ENCODE measurements at places on chromosomes 6 and 20.

DNA sequence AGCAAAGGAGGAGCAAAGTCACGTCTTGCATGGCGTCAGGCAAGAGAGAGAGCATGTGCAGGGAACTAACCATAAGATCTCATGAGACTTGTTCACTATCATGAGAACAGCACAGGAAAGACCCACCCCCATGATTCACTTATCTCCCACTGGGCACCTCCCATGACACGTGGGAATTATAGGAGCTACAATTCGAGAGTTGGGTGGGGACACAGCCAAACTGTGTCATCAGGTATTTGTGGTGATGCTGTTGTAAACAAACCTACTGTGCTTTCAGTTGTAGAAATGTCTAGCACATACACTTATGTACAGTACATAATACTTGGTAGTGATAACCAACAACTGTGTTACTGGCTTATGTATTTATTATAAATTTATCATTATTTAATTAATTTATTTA is 128.3 kb downstream of the UTRN start:
- DNase-seq = no peak

- DNase-seq = no peak
Measured at GRCh38 chr6:155110721-155111120, 115.6 kb downstream of the TIAM2 start.

GRCh38 chr6:70593118-70593486 is 26.4 kb downstream of the SDHAF4 start:
- no peak for DNase-seq

DNA sequence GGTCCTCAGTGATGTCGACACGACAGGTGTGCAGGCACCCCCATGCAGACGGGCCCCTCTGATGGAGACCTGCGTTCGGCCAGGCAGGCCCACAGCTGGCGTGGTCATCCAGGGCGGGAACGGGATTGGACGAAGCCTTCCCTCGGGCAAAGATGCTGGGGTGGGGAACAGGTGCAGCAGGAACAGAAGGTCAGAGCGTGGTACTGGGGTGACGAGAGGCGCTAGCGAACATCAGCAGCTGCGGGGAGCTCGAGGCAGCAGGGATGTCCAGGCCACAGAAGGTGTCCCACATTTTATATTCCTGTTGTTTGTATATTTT is 96.2 kb downstream of the SLC22A23 start:
- DNase-seq = no peak

DNA sequence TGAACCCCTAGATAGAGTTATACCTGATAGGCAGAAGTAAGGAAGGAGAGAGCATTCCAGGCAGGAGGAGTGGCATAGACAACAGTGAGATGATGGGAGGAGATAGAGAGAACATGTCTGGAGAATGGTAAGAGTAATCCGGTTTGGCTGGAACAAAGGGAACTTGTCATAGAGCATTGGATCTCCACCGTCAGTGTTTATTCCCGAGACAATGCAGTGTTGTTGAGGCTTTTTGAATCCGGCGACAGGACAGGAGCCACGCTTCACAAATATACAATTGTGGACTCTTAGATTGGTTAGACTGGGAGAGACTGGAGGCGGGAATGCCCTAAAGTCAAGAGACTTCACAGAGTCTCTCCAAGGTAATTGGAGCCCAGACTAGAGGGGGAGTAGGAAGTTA is 119.8 kb downstream of the ANKS1A start:
- no peak for DNase-seq

- no peak for DNase-seq
Measured at GRCh38 chr20:50578061-50578777, 68.0 kb downstream of the PTPN1 start.

GRCh38 chr6:140079328-140079727 is 704.9 kb upstream of the CITED2 start:
- DNase-seq = no peak

DNA sequence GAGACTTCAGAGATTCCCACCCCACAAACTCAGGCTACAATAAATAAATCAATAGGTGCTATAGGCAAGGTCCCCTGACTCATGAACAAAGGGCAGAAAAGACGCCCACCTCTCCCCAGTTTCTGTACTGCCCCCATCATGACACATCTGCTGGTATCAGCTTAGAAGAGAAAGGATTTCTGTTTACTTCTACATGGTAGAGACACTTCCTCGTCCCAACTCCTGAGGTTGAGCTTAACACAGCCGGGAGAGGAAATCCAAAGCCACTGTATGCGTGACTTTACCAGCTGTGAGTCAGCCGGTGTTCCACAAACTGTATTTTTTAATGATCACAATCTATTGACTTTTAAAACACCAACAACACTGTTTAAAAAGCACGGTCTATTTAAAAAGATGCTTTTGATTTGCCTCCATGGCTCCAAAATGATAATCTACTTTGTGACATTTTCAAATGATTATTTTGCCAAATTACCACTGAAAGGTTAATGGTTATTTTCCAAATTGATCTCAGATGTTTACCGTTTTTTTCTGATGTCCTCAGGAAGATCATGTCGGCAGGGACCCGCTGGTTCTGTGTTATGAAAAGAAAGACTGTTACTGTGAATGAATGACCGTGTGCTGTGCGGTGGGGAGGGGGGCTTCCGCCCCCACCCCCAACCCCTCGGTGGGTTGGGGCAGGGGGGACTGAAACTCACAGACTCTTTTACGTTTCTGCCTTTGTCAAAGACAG is 72.5 kb downstream of the ATP9A start:
- no peak for DNase-seq

- no peak for DNase-seq
Measured at GRCh38 chr20:48585061-48585870, 242.5 kb downstream of the PREX1 start.

DNA sequence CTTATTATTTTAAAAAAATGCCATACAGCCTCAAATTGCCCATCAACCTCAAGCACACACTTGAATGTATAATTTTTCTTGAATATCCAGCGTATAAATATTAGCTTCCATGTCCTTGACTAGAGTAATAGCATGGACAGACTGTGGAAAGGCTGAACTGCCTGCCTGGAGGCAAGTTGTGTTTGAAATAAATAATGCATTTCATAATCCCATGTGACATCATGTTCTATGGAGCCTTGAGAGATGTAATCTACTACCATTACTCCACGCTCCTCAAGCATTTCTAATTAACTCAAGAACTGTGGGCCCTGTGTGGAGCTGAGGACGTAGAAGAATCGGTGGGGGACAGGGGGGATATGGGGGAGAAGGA is 94.2 kb downstream of the CDS2 start:
- no peak for DNase-seq

- DNase-seq = no peak
Measured at GRCh38 chr20:35065181-35065580, 27.4 kb downstream of the TRPC4AP start.

- no peak for DNase-seq
Measured at GRCh38 chr6:110556317-110557110, 80.1 kb upstream of the SLC22A16 start.

DNA sequence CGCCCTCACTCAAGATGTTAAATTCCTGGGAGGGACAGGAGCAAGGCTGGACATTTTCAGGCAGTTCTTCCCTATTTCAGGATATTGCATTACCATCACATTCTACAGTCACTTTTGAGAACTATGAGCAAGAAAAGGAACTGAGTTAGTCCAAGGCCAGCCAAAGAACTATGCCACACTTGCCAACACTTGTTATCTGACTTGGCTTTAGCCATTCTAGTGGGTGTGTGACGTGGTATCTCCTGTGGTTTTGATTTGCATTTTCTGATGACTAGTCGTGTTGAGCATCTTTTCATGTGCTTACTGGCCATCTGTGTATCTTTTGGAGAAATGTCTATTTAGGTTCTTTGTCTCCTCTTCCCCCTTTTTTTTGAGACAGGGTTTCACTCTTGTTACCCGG is 12.0 kb downstream of the XRN2 start:
- no peak for DNase-seq

DNA sequence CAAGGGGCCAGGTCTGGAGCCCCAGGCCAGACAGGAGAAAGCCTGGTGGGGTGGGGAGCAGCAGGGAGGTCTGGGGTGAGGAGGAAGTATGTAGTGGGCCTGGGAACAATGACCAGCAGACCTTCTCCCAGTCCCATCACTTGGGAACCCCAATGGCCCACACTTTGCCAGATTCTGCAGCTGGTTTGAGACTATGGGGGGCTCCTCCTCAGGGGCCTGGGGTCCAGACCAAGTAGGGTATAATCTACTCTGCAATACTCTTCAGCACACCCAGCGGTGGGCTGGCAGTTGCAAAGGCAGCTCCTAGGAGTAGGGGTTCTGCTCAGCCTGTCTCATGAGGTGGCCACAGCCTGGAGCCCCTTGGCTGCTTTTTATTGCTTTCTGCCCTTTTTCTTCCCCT is 52.8 kb downstream of the NPEPL1 start:
- DNase-seq = no peak

DNA sequence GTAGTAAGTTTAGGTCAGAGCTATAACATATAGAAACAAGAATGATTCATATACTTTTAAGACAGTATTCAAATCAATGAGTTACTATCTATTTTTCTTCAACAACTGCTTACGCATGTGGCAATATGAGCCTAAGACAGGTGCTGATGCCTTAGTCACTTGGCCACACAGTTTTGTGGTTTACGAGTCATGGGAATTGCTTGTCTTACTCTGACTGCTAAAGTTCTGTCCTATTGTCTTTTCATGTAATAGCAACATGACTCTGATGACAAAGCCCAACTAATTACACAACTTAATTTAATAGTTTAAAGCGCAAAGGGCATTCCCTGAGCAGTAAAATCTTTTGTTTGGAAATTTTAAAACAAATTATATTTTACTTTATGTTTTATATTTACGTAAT is 159.3 kb upstream of the CENPW start:
- no peak for DNase-seq

DNA sequence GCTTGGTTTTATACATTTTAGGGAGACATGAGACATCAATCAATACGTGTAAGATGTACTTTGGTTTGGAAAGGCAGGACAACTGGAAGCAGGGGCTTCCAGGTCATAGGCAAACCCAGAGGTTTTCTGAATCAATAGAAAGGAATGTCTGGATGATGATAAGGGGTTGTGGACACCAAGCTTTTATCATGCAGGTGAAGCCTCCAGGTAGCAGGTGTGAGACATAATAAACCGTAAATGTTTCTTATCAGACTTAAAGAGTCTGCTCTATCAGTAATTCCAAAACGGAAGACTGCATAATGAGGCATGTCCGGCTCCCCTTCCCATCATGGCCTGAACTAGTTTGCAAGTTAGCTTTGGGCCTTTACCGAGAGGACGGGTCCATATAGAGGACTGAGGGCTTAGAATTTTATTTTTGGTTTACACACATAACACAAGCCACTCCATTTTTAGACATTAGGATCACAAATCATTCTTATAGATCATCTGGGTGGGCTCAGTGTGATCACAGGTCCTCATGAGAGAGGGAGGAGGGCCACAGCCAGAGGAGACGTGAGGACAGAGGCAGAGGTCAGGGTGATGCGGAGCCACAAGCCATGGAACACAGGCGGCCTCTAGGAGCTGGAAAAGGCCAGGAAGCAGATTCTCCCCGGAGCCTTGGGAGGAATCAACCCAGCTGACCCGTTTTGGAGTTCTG is 10.7 kb upstream of the SERPINB9 start:
- DNase-seq = no peak

DNA sequence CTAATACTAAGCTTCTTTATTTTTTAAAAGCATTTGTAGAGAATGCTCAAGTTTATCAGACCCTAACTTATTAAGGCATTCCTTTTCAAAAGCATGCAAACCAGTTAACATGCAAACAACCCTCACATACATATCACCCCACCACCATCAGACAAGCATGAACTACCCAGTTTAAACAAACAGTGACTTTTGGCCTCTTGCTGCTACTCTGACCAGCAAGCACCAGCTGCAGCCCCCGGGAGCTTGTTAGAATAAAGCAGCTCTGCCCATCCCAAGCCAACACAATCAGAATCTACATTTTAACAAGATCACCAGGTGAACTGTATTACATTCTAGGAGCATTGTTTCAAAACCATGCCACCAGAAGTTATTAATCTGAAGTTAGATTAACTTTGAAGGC is 5.9 kb upstream of the NUP153 start:
- DNase-seq = no peak

GRCh38 chr6:145968051-145968450 is 3.9 kb upstream of the SHPRH start:
- DNase-seq = no peak

DNA sequence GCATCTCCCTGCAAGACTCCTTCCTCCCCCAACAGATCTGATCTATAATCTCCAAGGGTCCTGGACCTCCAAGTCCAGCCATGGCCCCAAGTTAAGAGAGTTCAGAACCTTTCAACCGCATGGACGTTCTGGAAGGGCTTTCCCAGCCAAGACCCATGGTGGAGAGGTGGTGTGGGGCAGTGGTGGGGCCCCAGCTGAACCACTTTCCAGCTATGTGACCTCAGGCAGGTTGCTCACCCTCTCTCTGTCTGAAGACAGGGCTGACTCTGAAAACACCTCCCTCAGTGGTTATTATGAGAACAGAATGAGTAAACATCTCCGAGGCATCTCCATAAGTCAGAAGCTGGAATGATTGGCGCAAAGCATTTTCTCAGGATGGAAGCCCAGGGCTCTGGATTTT is 887 bp downstream of the CLPS start:
- no peak for DNase-seq

DNA sequence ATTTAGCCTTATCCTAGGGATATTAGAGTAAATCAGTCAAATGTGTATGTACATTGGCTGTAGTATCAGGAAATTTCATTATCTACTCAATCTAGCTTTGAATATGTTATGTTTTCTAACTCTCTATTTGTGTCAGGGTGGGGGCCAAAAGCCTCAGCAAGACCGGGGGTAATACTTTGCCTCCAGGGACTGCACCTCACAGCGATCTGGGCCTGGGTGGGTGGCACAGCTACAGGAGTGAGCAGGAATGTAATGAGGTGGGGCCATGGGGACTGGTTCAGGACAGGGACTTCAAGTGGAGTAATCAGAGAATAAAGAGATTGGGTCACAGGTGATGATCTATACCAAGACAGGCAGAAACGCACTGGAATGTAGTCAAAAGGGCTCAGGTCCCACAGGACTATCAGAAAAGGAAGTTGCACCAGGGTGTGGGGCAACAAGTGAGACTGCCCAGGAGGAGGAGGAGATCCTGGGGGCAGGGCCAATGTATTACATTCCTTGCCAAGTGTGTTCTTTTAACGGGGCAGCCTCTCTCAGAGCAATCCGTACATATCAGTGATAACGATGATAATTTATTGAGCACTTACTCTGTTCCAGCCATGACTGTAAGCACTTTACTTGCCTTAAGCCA is 54.0 kb downstream of the PIGU start:
- no peak for DNase-seq

DNA sequence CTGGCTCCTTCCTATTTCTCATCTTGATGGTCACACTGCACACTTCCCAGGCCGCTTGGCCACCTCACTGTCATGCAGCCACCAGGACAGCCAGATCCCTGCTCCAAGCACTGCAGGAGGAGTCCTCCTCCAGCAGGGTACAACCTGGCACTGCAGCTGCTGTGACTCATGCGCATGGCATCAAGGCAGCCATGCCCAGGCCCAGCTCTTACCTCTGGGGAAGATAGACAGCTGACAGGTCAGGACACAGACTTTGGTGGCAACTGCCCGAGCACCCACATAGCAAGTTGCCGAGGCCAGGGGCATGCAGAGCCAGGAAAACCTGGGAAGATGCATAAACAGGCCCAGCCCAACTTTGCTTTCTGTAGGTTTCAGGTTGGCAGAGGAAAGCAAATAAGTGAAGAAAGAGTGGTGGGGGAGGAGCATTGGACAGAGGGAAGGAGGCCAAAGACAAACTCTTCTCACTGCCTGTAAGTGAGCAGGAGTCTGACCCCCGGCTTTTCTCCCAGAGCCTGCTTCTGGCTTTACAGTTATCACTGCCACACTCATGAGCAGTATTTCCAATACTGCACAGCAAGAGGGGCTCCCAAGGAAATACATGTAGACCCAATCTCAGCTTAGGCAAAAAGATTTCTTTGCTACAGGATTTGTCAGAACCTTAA is 38.8 kb downstream of the SLC22A3 start:
- no peak for DNase-seq

- DNase-seq = no peak
Measured at GRCh38 chr6:157233686-157234085, 89.6 kb downstream of the TMEM242 start.
